CD4-positive, CD25-positive, alpha-beta regulatory T cell (primary cell): ENCODE measurements at places on chromosomes 7 and 10.

GRCh38 chr10:13450069-13450468, 78.7 kb downstream of the BEND7 start:
- DNase-seq = no peak

DNA sequence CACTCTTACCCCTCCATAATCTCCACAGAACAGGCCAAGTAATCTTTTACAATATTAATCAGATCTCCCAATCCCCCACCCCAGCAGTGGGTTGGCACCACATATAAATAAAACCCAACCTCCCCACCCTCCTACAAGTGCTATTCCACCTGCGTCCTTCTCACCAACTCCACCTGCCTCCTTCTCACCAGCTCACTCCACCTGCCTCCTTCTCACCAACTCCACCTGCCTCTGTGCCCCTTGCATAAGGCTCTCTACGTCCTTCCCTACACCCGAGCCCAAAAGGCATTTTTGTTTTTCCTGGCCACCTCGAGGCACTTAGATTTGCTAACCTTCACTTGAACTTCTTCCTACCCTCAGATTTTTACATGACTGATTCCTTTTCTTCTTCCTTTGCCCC, 89.7 kb downstream of the ATE1 start:
- DNase-seq = no peak

DNA sequence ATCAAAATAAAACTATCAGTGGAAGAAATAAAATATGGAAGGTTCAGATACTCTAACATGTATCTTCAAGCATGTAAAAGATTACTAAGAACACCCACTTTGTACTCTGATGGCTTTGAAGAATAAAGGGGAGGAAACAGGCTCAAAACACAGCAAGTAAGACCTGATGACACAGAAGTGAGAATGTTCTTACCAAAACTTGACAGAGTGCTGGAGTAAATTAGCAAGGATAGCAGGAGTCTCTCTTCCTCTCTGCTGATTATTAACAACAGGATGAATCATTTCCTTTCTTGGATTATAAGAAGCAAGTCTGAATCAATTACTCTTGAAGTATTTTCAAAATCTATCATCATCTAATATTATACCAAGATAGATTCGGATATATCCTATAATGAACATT, 47.5 kb downstream of the GLI3 start:
- DNase-seq = no peak

- peak; percentile 26 for DNase-seq
These were observed 285.8 kb upstream of the CACNA2D1 start for GRCh38 chr7:82729172-82730030.

- no peak for DNase-seq
These were observed 62.4 kb downstream of the ARHGAP12 start for GRCh38 chr10:31866118-31866670.

- peak; percentile 77 for DNase-seq
These were observed at the start of gene SPOCK2 for GRCh38 chr10:72087969-72088888. Gene SPOCK2, minus strand, starts transcription at chr10:72088551. Its CDS starts 223 bp downstream, at chr10:72088328.

- no peak for DNase-seq
These were observed 281.5 kb upstream of the LYZL1 start for GRCh38 chr10:29007370-29007747.

GRCh38 chr7:7498856-7499255, 36.8 kb downstream of the COL28A1 start:
- no peak for DNase-seq

DNA sequence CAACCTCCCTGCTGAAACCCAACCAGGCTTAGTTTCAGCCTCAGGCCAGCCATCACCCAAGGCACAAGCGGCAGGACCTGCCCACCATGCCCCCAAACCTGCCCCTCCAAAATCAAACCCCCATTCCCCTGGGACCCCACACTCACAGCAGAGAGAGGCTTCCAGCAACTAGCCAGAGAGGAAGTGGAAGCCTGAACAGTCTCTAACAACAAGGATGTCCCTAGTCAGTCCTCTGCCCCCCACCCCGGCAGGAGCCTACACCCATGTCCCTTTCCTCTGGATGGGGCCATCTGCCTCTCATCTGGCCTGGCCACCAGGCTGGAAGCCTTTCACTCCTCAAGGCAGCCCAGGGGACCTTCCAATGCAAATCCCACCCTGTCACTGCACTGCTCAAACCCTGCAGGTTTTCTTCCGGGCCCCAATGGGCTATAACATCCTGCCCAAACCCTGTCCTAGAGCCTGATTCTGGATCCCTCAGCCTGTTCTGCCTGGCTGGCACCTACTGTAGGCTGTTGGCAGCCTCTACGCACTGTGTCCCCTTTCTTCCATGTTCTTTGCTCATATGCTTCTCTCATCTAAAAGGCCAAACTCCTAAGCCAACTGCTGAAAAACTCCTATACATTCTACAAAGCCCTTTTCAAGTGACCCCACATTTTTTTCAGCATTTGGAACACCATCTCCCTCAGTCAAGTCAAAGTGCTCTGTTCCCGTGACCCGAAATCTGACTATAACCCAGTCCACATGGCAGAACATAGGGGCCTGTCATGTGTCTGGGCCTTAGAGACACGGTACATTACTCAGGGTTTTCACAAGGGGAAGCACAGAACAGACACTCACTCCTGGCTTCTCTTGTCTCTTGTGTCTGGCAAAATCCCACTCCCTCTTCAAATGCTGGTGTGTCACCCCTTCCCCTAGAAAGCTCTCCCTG, 253.3 kb downstream of the TNS3 start:
- DNase-seq = no peak

DNA sequence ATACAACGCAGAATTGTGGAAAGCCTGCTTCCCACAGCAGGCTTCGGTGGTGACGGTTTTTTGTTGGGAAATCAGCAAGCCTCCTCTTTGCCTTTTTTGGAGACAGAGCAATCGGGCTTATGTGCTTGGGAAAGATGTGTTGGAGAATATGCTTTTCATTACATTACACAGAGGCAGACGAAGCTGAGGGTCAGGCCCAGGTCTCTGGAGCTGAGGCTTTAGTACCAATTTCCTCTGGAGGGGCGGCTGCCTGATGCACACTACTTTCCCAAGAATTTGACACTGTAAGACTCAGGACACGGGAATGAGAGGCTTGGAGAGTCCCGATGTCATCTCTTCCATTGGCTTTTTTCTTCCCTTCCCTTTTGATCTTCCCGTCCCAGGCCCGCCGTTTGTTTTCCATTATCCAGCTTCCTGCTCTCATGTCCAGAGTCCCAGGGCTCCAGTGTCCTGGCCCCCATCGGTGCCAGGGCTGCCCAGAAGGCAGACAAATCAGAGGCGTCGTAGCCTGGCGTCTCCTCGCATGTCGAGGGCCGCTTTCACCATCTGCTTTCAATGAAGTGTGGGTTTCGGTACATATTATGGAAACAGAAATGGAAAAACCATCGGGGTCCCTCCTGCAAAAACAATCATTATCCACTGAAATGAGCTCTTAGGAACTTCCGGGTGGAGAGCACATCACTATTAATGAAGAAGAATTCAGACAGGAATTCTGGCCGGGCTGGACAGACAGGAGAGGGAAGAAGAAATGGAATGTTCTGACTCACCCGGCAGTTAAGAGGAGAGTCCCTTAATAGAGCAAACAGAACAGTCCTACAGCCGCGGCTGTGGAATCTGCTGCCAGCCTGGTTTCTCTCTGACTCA, 123.0 kb upstream of the JCAD start:
- DNase-seq = no peak

DNA sequence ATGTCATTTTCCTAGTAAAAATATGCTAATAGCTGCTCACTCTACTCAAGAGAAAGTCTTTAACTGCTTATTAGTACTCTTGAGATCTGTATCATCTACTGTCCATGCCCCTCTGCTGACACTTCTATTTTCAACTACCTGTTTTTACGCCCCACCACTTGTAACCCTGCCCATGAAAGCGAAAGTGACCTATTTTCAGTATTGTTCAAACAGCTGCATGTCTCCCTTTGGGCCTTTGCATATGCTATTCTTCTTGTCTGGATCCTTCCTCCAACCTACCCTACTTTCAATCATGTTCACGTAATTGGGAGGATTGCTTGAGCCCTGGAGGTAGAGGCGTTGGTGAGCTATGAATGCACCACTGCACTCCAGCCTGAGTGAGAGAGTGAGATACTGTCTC, 1481.3 kb downstream of the GATA3 start:
- no peak for DNase-seq

DNA sequence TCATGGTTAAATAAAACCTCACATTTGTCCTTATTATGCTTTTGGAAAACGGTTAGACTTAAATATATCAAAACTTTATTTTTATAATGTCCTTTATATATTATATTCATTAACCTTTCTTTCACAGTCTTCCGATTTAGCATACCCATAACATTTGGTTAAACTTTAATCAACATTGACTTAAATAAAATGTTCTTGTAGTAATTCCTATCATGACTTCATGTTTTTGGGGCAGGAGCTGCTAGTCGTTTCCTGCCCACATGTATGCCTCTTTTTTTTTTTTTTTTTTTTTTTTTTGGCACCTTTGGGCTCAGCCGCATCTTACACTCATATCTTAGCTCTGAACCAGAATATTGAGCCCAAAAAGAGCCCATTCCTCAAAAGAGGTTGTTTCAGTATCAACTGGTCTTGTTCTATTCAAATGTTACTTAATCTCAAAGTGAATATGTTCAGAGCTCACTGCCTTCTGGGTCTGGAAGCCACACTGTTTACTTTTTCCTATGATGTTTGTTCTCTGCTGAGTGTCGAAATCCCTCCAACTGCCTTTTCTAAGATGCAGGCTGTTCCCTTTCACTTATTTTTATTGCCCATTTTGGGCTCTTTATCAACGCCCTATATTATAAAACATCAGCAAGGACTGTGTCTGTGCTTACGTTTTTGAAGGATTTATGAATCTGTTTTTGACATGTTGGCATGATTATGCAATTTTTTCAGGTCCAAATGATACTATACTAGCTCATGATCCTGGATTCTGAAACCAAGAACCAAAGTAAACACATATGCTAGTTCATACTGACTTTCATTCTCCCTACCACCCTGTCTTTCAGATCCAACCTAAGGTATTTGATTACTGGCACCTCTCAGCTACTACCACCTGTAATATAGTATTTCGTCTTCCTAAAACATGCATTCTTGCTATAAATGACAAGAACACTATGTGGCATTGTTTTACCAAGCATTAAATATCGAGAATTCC, 914.4 kb downstream of the PCDH15 start:
- no peak for DNase-seq

DNA sequence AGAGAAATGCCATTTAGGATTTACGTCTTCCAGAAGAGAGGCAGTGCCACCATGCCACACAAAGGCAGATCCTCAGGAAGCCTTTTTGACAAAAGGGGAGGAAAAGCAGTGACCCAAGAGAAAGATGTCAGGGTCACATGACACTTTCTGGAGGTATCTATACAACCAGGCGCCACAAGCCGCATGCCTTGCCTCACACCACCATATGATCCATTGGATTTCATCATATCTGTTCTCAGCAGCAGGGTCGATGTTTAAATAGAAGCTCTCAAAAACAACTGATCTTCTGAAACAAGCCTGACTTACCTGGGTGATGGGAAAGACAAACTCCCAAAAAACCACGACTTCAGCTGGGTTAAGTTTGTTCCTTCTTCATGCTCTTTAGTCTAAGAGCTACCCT, 52.5 kb upstream of the UNC5B start:
- no peak for DNase-seq

DNA sequence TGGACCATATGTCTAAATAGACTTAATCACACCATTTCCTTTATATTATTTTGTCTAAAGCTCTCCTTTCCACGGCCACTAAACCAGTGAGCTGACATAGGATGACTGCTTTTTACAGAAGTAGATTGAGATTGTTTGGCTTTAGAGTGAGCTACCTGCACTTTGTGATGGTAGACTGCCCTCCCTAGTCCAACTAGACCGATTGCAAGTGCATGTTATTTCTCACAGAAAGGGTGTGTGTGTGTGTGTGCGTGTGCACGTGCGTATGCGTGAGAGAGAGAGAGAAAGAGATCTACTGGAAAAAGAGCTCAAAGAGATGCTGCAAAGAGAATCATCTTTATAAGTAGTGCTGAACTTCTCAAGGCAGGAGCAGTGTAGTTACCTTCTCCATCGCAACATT, 60.7 kb downstream of the VCL start:
- DNase-seq = peak; percentile 66

- no peak for DNase-seq
These were observed 15.9 kb upstream of the CDK13 start for GRCh38 chr7:39934132-39934531.

DNA sequence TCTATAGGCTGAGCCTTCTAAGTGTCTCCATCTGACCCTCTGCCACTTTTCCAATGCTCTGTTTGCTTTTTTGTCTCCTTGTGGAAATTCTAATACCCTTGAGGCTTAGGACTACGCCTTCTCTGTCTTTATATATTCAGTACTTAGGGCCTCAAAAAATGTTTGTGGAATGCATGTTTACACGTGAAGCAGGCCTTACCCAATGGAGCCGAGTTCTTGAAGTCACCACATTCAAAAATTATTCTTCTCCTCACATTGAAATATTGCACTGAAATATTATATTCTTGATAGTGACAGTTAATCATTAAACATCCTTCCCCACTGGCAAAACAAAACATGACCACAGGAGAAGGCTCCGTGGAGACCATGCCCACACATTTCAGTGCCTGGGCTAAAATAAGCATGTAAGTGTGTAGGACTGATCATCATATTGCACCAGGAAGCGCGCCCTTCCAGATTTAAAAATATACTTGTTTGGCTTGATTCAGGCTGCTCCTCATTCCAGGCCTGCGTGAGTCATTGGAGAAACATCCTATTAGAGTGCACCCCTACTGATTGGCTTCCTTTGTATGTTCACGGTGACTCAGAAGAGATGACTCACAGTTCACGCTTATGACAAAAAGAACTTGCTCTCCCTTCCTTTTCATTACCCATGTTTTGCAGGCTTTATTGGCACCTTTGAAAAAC, 307.4 kb upstream of the AOAH start:
- no peak for DNase-seq

- no peak for DNase-seq
These were observed 93.3 kb upstream of the AGBL3 start for GRCh38 chr7:134892963-134893362.

DNA sequence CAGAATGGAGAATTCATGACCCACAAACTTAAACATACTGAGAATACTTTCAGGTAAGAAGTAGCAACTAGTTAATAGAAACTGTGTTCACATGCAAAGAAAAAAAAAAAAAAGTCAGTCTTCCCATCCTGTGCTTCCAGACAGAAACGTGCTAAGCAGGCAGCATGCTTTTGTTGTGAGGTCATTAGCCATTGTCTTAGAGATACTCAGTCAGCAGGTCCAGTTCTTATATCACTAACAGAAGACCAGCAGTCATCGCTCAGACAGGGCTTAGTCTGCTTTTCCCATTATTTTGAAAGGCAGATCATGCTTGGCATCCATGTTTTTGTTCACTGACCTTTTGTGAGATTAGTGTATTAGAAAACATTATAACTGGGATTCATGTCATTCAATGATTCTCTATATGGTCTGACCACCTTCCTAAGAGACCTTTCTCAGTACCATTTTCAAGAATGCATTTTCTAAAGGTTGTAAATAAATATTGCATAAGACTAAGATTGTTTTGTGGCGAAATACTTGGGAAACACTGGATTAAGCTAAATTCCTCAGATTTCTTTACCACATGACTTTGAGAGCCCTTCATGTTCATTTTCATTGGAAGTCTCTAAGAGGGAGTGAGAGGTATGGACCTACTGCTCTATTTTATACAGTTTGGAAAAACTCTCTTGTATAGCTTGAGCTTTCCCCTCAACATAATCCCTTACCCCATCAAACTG, 45.0 kb upstream of the AGBL3 start:
- no peak for DNase-seq

- DNase-seq = no peak
These were observed 655.0 kb upstream of the ADARB2 start for GRCh38 chr10:2392145-2392812.

- DNase-seq = peak; percentile 59
These were observed 26.7 kb downstream of the CYCS start for GRCh38 chr7:25098096-25099046.

GRCh38 chr7:44634187-44634838, 27.9 kb downstream of the OGDH start:
- DNase-seq = no peak

GRCh38 chr10:16968416-16969041, 151.3 kb upstream of the RSU1 start:
- DNase-seq = no peak
